ENCODE measurements at places on chromosomes 5 and 9. TPM values are rescaled to one million over a fixed set of nuclear protein-coding genes. Genes with fewer than 3 reads are reported as not detected.
A peak's percentile ranks its signal among the peaks of the same experiment; 100 is the strongest.

- DNase-seq = peak; percentile 20
These were observed 77.2 kb downstream of the SLCO6A1 start for GRCh38 chr5:102421647-102422046.

ANKRD20A1 gene
- not detected for polyA plus RNA-seq

PCDHGA5 gene
- 0.32 TPM for polyA plus RNA-seq

DNA sequence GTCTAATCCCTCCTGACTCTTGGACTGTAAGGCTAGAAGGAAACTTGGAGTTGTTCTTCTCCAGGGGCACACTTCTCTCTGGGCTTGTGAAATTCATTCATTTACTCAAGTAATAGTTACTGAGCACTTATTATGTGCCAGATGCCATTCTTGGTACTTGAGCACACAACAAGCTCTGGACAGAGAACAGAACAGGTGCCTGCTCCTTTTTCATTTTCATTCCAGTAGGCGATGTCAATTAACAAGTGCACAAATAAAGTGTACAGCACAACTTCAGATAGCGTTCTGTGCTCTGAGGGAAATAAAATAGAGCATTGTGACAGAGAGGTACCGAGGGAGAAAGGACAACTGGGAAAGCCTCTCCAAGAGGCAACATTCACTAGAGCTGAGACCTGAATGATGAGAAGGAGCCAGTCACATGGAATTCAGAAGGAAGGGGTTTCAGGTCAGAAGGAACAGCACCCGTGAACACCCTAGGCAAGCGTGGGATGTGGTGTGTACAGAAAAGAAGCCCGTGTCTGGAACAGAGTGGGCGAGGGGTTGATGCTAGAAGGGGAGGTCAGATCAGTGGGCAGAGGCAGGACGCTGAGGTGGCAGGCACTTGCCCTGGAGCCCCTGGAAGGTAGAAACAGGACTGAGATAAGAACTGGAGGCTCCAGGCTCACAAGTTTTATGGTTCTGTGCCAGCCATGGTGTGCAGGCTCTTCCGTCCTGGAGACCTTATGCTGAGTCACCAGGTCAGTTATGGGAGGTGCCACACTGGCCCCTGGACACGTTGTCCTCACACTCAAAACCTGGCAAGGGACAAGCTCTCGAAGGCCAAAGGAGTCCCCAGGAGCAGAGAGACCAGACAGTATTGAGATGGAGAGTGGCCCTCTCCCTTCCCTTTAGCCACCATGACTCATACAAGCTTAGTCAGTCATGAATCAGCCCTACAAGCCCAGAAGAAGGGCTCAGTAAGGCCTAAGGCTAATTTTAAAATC is 7.2 kb upstream of the ABLIM3 start:
- DNase-seq = no peak

CMYA5 gene
- 0.51 TPM for polyA plus RNA-seq

DNA sequence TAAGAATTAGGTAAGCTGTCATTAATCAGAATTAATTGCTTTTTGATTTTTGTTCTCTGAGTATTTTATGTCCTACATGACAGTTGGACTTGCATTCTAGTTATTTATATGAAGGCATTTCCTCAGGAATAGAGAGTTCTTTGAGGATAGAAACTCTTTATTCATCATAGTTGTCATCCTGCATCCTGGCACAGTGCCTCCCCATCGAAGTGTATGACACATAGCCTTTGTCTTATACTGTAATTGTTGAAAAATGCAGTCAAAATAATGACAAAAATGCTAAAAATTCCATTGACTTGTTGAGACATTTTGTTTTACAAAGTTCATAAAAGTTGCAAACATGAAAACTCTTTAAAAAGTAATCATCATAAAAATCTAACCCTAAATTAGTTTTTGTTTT is 36.5 kb downstream of the CFAP95 start:
- no peak for DNase-seq

DNA sequence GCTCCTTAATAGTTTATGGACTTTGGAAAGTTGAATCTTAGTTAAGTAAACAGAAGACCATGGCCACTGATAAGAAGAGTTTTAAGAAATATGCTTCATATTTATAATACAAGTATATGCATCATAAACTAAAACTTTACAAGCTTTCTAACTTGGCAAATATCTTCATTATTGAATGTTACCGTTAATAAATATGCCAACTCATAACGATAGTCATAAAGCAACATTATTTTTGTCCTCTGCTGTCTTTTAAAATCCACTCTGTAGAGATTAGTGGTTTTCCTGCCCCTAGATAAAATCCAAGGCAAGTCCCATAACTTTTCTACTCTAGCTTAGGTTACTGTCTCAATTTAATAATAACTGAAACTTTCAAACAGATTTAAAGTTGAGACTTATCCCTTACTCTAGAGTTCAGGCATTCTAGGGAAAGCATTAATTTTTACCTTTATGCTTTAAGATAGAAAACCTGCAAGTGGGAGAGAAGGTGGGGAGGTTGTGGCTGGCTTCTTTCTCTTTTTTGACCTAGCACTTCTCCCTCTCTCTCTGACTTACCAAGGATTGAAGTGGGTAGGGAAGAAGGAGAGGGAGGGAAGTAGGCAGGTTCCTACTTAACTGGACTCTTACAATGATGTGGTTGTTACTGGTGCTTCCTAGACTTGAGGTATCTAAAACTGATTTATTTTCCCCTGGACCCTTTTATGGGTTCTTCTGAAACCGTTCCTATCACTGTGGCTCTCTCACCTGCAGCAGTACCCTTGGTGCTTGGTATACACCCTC is 29.6 kb downstream of the RNF145 start:
- DNase-seq = no peak

GRCh38 chr5:30959238-30959637 is 234.2 kb upstream of the CDH6 start:
- no peak for DNase-seq

DNA sequence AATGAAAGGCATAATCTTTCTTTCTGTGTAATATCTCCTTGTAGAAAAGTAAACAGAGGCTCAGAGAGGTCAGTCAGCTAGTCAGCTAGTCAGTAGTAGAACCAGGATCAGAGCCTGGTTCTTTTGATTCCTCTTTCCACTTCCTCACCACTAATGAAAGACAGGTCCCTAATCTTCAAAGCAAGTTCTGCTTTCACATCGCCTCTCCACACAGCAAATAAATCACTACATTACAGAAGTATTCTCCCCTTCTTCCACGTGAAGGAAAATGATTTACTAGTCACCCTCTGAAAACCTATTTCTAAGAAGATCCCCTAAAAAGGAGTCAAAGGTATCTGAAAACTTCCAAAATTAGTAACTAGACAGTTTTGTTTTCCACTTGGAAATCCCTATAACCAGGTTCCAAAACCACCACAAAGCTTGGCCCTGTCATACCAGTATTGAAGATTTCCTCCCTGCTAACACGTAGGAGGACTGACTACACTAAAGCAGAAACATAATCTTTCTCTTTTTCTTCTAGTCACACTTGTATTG is 140.5 kb upstream of the TARS1 start:
- DNase-seq = no peak

DNA sequence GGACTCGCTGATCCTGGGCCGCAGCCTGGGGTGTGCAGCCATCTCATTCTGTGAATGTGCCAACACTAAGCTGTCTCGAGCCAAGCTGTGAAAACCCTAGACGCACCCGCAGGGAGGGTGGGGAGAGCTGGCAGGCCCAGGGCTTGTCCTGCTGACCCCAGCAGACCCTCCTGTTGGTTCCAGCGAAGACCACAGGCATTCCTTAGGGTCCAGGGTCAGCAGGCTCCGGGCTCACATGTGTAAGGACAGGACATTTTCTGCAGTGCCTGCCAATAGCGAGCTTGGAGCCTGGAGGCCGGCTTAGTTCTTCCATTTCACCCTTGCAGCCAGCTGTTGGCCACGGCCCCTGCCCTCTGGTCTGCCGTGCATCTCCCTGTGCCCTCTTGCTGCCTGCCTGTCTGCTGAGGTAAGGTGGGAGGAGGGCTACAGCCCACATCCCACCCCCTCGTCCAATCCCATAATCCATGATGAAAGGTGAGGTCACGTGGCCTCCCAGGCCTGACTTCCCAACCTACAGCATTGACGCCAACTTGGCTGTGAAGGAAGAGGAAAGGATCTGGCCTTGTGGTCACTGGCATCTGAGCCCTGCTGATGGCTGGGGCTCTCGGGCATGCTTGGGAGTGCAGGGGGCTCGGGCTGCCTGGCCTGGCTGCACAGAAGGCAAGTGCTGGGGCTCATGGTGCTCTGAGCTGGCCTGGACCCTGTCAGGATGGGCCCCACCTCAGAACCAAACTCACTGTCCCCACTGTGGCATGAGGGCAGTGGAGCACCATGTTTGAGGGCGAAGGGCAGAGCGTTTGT is 19.9 kb downstream of the PTGES2 start:
- DNase-seq = no peak

PLAA gene
- 5.8 TPM for polyA plus RNA-seq

DNA sequence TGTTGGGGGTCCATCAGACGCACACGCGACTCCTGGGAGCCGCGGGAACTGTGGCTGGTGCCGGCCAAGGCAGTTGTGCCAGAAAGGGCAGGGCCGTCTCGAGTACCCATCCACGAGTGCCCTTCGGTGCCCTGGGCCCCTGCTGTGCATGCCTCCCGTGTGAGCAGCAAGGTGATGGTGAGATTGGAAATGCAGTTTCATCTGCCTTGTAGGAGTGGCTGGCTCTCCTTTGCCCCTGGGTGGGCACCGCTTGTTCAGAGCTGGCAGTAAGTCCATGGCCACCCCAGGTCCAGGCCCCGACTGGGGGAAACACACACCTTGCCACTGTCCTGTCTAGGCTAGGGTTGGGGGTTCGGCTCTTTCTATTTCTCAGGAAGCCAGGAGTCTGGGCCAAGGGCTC is 5.7 kb downstream of the NKD2 start:
- no peak for DNase-seq

- DNase-seq = no peak
These were observed 1.8 kb upstream of the PRLR start for GRCh38 chr5:35232124-35232523.

DNA sequence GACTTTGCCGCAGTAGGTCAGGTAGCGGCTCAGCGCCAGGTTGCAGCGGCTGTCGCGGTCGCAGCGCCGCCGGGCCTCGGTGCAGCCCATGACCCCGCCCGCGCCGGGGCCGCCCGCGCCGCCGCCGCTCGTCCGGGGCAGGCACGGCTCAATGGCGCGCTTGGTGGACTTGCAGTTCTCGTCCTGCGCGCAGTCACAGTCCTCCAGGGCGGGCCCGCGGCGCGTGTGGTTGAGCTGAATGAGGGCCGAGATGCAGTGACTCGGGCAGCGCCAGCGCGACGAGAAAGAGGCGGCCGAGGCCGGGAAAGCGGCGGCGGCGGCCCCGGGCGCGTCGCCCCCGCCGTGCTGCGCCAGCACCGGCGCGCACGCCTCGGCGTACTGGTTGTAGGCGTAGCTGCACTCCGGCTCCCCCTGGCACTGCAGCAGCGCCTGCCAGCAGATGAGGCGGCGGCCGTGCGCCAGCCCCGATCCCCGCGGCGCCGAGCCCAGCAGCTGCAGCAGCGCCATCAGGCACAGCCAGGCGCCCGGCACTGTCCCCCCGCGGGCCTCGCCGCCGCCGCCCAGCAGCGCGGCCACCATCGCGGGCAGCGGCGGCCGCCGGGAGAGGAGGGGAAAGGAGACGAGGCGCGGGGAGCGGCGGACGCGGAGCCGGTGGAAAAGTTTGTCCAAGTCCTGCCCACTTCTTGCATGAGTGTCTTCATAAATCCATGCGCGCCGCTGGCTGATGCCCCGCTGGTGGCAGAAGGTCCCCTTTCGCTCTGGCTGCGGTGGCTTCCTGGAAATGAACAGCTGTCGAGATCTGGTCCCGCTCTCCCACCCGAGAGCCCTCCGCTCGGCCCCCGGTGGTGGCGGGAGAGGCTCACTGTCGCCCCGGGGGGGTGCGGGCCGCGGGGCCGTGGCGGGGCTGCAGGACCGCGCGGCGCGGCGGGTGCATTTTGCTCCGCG is 833 bp downstream of the GAS1 start:
- DNase-seq = no peak

DNA sequence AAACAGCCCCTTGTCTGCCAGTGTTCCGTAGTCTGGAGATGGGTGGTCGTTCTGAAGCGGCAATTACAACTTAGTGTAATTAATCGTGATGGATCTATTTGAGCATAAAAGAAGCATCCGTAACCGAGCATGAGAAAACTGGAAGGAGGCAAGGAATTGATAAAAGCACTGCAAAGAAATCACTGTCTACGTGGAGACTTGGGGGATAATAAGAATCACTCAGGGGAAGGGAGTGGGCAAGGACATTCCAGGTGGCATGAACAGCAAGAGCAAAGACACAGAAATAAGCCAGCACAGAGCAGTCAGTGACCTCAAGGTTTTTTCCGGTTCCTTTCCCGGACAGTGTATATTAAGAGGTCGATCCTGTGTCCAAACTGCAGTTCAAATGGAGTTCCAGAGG is 35.0 kb downstream of the TLR4 start:
- no peak for DNase-seq

DNA sequence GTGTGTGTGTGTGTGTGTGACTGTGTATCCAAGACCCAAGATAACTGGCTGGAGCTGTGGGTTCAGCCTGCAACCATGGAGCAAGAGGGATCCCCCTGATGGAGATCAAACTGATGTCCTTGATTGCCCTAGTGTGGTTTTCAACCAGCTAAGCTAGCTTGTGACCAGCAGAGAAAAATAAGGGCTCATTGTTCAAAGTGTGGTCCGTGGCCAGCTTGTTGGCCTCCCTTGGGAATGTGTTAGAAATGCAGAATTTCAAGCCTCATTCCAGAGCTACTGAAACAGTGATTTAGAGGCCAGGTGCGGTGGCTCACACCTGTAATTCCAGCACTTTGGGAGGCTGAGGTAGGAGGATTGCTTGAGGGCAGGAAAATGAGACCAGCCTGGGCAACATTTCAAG is 79.9 kb downstream of the ACER2 start:
- DNase-seq = no peak

HACD4 gene
- polyA plus RNA-seq = not detected

DNA sequence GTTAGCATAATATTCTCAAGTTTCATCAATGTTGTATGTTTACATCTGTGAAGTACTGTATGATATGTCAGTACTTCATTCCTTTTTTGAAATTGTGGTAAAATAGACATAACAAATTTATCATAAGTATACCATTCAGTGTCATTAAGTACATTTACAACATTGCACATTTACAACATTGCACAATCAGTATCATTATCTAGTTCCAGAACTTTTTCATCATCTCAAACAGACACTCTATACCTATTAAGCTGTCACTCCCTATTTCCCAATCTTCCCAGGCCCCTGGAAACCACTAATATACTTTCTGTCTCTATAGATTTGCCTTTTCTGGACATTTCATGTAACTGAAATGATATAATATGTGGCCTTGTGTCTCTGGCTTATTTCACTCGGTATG is 75.1 kb upstream of the ATG10 start:
- no peak for DNase-seq

- no peak for DNase-seq
These were observed 64.7 kb upstream of the RICTOR start for GRCh38 chr5:39138892-39139291.

DNA sequence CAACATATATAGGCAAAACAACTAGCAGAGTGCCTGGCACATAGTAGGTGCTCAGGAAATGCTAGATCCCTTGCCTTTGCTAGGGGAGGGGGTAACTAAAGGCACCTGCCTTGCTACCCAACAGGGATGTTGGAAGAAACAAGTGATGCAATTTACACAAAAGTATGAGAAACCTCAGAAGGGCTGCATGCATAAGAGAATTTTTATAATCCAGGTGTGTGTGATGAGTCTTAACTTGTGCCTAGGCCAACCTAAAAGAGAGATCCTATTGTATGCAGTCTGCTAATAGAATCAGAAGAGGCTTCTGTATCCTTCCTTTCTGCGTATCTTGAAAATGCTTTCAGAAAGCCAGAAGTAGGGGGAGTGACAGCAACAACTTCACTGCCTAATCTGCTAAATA is 135.9 kb downstream of the SLIT3 start:
- no peak for DNase-seq
